ENCODE measurements at places on chromosomes 6 and 20. TPM values are rescaled to one million over a fixed set of nuclear protein-coding genes. Genes with fewer than 3 reads are reported as not detected.

Gene EYA2
- 1.6 TPM for total RNA-seq

Gene BPI
- total RNA-seq: 0.41 TPM

Gene SDC4
- 95.2 TPM for total RNA-seq

Gene ZNF831
- not detected for total RNA-seq

Gene SYNJ2
- total RNA-seq: 4.4 TPM

Gene WFDC5
- not detected for total RNA-seq

Gene MLIP
- 172 TPM for total RNA-seq

Gene DCDC2
- total RNA-seq: 0.99 TPM

Gene PPP1R3G
- total RNA-seq: 0.25 TPM

Gene ENPP4
- total RNA-seq: 22.1 TPM

Gene VSX1
- 0.52 TPM for total RNA-seq

Gene FAM229B
- total RNA-seq: 7.2 TPM

Gene TRERF1
- 0.61 TPM for total RNA-seq
